GM18507 (cell line): ENCODE measurements at places on chromosomes 16 and 17.

GRCh38 chr17:77311371-77311981 lies 170.7 kb downstream of the SEC14L1 start:
- DNase-seq, result no peak

GRCh38 chr17:72534265-72534664 lies 413.4 kb downstream of the SOX9 start:
- no peak for DNase-seq

DNA sequence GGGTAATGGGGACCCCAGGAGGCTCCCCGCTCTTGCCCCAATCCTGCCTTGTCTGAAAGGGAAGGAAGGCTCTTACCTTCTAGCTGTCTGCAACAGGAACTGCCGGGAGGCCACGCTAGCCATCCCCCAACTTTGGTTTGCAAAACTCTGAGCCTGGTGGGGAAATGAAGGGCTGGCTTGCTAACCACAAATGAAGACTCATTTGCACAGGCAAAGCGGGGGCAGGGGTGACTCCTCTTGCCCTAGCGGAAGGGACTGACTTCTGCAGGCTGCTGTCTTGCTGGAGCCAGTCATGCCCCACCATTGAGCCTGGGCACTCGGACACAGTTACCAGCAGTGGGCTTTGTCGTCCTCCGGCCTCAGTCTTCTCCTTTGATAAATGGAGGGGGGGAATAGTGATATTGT lies 52.6 kb downstream of the PLCG2 start:
- DNase-seq, result no peak

GRCh38 chr17:20226814-20227482 lies 217.8 kb downstream of the SPECC1 start:
- DNase-seq, result peak; percentile 32

DNA sequence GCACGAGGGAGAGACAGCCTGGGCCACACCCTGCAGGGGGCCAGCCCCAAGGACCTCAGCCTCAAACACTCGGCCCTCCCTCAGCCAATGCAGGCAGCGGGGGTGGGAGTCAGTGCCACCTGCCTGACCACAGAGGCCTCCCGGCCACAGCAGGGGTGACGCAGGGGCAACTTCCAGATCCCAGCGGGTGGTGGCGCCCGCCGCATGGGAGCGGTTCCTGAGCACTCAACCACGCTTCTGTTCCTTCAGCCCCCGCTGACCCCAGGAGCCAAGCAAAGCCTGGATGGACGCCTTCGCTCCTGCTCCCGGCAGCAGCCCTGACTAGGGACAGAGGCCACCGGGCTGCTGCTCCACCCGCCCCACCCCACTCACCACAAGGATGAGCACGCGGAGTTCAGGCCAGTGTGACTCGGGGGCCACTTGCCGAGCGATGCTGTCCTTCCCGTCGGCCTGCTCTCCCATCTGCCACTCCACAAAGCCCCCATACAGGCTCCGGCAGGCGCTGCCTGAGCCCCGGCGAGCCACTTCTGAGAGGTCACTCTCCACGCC lies 5.0 kb upstream of the CYBA start:
- DNase-seq, result no peak

DNA sequence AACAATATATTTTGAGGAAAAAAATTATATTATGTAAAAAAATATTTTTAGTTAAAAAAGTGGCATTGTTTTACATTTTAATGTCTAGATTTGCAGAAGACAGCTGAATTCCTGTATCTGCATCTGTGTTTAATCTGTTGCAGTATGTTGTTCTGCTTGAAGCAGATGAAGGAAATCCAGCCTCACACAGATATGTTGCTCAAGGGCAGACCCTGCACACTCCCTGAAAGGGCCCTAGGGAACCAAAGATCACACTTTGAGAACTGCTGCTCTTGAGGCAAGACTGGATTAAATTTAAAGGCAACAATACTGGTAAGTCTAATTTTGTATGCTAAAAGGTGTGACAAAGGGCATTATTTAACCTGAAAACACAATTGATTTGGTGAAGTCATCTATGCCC lies 16.4 kb upstream of the SLC6A4 start:
- no peak for DNase-seq
